ENCODE measurements at places on chromosomes 6 and 20. TPM values are rescaled to one million over a fixed set of nuclear protein-coding genes. Genes with fewer than 3 reads are reported as not detected.

DNA sequence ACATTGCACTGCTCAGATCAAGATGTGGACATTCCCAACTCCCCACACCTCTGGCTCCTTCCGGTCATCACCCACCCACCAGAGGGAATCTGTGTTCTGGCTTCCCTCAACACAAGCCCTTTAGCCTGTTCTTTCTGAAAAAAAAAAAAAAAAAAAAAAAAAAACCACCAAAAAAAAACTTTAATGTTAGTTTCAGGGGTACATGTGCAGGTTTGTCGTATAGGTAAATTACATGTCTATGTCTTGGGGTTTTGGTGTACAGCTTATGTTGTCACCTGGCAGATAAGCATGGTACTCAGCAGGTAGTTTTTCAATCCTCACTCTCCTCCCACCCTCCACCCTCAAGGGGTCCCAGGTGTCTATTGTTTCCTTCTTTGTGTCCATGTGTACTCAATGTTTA lies 135.8 kb upstream of the FOXA2 start:
- DNase-seq: no peak
- H3K4me3 ChIP-seq: no peak overlapping the region
- H3K27me3 ChIP-seq: no peaks in the 10 kb centered on the region
- H3K27ac ChIP-seq: no peak overlapping the region
- H3K4me1 ChIP-seq: peaks cover 7% of the 10 kb centered on the region
- no peaks in the 10 kb centered on the region for H3K36me3 ChIP-seq

- no peak for DNase-seq
- H3K4me1 ChIP-seq: no peaks in the 10 kb centered on the region
- H3K27ac ChIP-seq: no peak overlapping the region
Measured at GRCh38 chr6:32610682-32611296, 21.1 kb upstream of the HLA-DRB1 start.

- no peak overlapping the region for H3K27ac ChIP-seq
- no peak overlapping the region for H3K4me3 ChIP-seq
- H3K36me3 ChIP-seq: no peaks in the 10 kb centered on the region
- DNase-seq: no peak
- H3K4me1 ChIP-seq: no peaks in the 10 kb centered on the region
Measured at GRCh38 chr6:48553467-48554189, 442.6 kb upstream of the PTCHD4 start.

DNA sequence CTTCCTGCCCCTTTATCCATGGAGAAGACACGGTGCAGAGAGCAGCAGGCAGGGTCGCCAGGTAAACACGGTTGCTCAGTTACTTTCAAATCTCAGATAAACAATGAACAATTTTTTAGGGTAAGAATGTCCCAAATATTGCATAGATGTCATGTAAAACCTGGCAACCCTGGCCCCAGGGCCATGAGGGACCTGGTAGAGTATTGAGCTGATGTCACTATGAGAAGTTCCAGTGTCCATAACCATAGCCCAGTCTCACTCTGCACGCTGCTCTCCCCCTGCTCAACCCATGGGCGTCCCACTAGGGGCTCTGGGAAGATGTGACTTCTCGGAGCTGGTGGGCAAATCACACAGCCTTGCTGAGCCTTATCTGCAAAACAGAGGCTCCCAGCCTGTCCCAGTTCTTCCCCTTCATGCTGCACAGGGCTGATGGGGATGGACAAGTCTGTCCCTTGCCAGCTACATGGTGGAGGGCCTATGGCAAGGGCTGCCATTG lies 71.3 kb upstream of the TOP1 start:
- no peaks in the 10 kb centered on the region for H3K27me3 ChIP-seq
- H3K36me3 ChIP-seq: no peaks in the 10 kb centered on the region
- no peak overlapping the region for H3K4me3 ChIP-seq
- DNase-seq: no peak
- H3K4me1 ChIP-seq: no peaks in the 10 kb centered on the region

GRCh38 chr6:15131651-15132061 lies 114.2 kb upstream of the JARID2 start:
- no peak overlapping the region for H3K27ac ChIP-seq
- DNase-seq: no peak
- no peaks in the 10 kb centered on the region for H3K27me3 ChIP-seq
- no peaks in the 10 kb centered on the region for H3K4me1 ChIP-seq

DNA sequence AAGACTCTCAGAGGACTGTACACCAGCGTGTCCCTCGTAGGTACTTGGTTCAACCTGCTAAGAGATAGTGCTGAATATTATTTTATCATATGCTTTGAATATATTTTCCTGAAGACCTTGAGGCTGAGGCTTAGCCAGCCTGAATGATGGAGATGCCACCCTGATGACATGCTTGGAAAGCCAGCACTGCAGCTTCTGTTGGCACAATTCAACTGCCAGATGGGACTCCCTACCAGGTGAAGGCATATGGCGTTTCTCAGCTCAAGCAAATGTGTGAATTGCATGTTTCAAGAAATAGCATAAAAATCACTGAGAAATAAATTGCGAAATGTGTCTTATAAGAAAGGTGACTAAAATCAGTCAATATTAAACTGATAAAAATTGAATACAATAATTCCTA lies 228.1 kb upstream of the CST7 start:
- H3K27ac ChIP-seq: no peak overlapping the region
- H3K36me3 ChIP-seq: no peaks in the 10 kb centered on the region
- no peak for DNase-seq
- no peak overlapping the region for H3K4me3 ChIP-seq
- H3K4me1 ChIP-seq: no peaks in the 10 kb centered on the region

DNA sequence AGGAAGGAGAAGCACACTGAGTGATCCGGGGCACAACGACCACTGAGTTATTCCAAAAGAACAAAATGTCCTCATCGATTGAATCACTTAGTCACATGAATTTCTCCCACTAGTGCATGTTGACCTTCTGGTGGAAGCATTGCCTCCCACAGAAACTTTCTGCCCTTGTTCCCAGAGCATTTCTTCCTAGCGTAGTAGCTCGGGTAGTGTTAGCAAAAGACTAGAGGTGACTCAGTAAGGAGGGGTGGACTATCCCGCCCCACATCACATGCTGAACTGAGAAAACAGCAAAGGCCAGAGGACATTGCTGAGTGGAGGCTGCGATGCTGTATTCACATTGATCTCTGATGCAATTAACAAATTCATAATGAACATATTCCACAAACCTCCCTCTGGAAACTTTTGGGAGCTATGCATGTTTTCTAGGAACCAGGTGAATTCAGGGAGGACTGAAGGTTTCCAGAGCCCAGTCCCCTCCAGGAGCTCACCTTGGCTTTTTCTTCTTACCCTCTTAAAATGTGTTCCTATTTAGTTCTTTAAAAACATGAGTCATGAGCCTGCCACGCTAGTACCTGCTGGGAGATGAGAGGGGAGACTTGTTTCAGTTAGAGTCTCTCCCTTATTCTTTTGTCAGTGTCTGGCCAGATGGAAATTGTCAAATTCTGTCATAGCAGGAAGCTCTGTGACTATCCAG lies 507.9 kb downstream of the CDH26 start:
- no peaks in the 10 kb centered on the region for H3K4me1 ChIP-seq
- no peaks in the 10 kb centered on the region for H3K36me3 ChIP-seq
- H3K27me3 ChIP-seq: no peaks in the 10 kb centered on the region
- DNase-seq: no peak
- H3K27ac ChIP-seq: no peak overlapping the region
- H3K4me3 ChIP-seq: no peak overlapping the region

DNA sequence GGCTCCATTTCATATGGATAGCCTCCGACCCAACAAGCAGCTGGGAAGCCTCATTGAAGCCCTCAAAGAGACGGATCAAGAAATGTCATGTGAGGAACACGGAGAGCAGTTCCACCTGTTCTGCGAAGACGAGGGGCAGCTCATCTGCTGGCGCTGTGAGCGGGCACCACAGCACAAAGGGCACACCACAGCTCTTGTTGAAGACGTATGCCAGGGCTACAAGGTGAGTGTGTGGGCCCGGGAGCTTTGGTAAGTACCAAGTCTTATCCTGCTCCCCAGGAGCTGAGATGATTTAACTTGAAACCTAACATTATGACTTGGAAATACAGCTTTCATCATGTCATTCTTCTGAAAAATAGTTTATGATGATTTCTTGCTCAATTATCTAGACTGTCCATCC lies 4.1 kb downstream of the TRIM38 start:
- no peak overlapping the region for H3K27ac ChIP-seq
- H3K27me3 ChIP-seq: no peaks in the 10 kb centered on the region
- H3K4me3 ChIP-seq: no peak overlapping the region
- peaks cover 8% of the 10 kb centered on the region for H3K4me1 ChIP-seq
- no peaks in the 10 kb centered on the region for H3K36me3 ChIP-seq

GRCh38 chr6:5302220-5302946 lies 41.1 kb downstream of the FARS2 start:
- DNase-seq: no peak
- H3K4me3 ChIP-seq: no peak overlapping the region
- no peak overlapping the region for H3K27ac ChIP-seq

GRCh38 chr6:137157601-137158000 lies 15.8 kb downstream of the IL22RA2 start:
- no peaks in the 10 kb centered on the region for H3K4me1 ChIP-seq
- H3K27me3 ChIP-seq: no peaks in the 10 kb centered on the region

DNA sequence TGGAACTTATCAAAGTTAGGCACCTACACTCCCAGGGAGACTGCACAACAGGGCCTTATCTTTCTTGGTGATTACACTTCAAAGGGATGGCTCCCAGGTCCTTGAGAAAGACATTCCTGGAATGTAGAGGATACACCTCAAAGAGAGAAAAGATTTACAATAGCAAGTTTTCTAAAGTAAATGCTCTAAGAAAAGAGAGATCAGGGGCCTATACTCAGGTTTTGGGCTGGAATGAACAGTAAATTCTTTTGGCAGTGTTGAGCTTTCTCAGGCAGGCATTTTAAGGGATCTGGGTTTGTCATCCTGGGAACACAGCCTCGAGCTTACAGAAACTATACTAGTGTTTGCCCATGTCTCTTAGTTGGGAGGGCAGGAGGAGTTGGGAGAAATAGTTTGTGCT lies 31.7 kb upstream of the ME1 start:
- H3K36me3 ChIP-seq: no peaks in the 10 kb centered on the region
- H3K27me3 ChIP-seq: no peaks in the 10 kb centered on the region
- H3K4me3 ChIP-seq: no peak overlapping the region
- no peak overlapping the region for H3K27ac ChIP-seq
- H3K4me1 ChIP-seq: no peaks in the 10 kb centered on the region

The IL20RA gene
- 5.9 TPM for total RNA-seq

The RCAN2 gene
- 16.7 TPM for total RNA-seq

The TFB1M gene
- 17.6 TPM for total RNA-seq

The DUSP15 gene
- 6.4 TPM for total RNA-seq

The TRIM10 gene
- not detected for total RNA-seq

The LPA gene
- 0.43 TPM for total RNA-seq
